ENCODE measurements at places on chromosomes 16 and 17. TPM values are rescaled to one million over a fixed set of nuclear protein-coding genes. Genes with fewer than 3 reads are reported as not detected.

QPRT gene
- total RNA-seq = 30.1 TPM

GCGR gene
- total RNA-seq = not detected

DNA sequence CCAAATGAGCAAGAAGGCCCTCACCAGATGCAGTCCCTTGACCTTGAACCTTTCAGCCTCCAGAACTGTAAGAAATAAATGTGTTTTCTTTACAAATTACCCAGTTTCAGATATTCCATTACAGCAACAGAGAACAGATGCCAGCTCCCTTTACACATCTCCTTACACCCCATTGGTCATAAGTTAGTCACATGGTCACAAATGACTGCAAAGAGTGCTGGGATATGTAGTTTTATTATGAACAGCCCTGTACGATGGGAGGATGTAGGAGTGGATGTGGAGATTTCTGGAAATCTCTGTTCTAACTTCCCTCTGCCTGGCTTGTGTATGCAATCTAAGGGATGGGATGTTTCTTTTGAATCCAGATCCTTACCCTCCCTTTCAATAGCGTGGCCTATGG, 13.3 kb upstream of the RPL38 start:
- H3K27ac ChIP-seq = no peak overlapping the region
- no peak for DNase-seq
- peaks cover 2% of the 10 kb centered on the region for H3K4me1 ChIP-seq
- peaks cover 20% of the 10 kb centered on the region for H3K27me3 ChIP-seq
- no peaks in the 10 kb centered on the region for H3K36me3 ChIP-seq

- no peaks in the 10 kb centered on the region for H3K36me3 ChIP-seq
- peak overlapping the region; percentile 26 for H3K4me3 ChIP-seq
- DNase-seq = no peak
- no peaks in the 10 kb centered on the region for H3K27me3 ChIP-seq
- peak overlapping the region; percentile 94 for H3K27ac ChIP-seq
Measured at GRCh38 chr16:68823401-68824135, 19.8 kb upstream of the TANGO6 start.

DNA sequence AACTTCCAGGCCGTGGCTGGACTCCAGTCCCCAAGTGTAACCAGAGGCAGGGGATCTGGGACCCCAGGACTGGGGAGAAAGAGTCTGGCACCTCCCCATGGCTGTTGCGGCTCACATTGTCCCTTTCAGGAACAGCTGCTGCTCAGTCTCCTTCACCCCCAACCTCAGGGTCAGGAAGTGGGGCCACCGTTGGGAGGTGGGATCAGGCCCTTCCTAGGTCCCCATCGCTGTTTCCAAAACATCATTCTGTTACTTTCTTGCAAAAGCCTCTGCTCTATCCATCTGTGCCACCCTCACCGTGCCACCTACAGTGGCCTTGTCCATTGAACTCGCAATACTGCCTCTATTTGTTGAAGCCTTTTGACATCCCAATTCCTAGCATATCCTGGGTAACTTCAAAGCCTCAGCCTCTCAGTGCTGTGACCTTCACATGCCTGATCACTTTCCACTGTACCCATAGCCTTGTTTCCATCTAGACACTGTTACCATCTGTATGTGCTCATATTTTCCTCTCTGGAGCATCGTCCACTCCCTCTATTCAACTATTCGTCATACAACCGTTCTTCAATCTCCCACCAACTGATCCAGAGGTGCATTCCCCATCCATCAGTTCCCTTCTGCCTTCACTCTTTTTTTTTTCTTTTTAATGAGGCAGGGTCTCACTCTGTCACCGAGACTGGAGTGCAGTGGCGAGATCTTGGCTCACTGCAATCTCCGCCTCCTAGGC, 15.0 kb upstream of the SRCIN1 start:
- H3K4me3 ChIP-seq = no peak overlapping the region
- H3K4me1 ChIP-seq = no peaks in the 10 kb centered on the region
- no peaks in the 10 kb centered on the region for H3K36me3 ChIP-seq
- H3K27me3 ChIP-seq = peaks cover 65% of the 10 kb centered on the region
- H3K27ac ChIP-seq = no peak overlapping the region

DNA sequence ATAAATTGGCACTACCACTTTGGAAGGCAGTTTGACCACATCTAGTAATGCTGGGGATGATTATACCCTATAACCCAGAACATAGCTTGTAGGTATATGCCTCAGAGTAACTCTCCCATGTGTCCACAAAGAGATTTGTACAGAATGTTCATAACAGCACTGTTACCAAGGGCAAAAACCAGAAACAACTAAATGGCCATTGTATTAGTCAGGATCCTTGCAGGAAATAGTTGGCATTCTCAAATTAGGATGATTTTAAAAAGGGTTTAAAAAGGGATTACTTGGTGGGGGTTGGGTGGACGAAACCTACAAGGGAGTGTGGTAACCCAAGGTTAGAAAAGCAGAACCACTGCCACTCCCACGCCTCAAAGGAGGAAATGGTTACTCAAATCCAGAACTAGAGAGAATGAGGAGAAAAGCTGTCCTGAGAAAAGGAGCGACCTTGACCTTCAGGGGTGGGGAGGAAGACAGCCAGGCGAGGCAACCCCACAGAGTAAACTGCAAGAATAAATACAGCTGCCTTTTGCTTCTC, 2.1 kb downstream of the CPPED1 start:
- peaks cover 65% of the 10 kb centered on the region for H3K4me1 ChIP-seq
- H3K4me3 ChIP-seq = peak overlapping the region; percentile 83
- no peak for DNase-seq
- H3K36me3 ChIP-seq = no peaks in the 10 kb centered on the region
- no peaks in the 10 kb centered on the region for H3K27me3 ChIP-seq

- peaks cover 26% of the 10 kb centered on the region for H3K4me1 ChIP-seq
- peak overlapping the region; percentile 98 for H3K4me3 ChIP-seq
- DNase-seq = no peak
- H3K36me3 ChIP-seq = peaks cover 18% of the 10 kb centered on the region
Measured at GRCh38 chr16:31074814-31075183, 577 bp downstream of the ZNF646 start.

DNA sequence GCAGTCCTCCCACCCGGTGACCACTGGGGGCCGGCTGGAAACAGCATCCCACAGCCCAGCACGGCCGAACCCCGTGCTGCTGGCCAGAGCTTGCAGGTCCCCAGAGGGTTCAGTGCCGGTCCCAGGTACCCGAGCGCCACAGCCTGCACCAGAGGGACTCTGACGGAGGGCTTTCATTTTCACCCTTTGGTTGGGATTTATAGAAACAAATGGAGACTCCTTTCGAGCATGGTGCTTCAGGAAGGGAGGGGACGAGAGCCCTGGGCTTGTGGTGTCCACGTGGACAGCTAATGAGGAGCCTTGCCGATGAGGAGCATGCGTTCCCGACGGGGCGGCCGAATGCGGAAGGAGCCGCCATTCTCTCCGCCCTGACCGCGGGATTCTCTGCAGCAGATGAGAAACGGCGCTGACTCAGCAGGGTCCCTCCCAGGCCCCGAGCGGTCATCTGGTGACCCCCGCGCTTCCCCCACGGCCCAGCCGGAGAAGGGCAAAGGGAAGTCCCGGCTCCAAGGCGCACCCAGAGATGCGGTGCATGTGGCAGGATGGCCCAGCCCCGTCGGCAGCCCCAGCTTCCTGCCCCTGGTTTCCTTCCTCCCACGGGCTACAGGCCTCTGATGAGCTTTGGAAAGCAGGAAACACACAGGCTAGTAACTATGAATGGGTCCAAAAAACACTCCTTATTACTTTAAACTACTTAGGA, 9.8 kb downstream of the SLC38A10 start:
- peaks cover 16% of the 10 kb centered on the region for H3K4me1 ChIP-seq
- DNase-seq = no peak
- no peaks in the 10 kb centered on the region for H3K27me3 ChIP-seq
- peak overlapping the region; percentile 50 for H3K4me3 ChIP-seq
- peak overlapping the region; percentile 80 for H3K27ac ChIP-seq

DNA sequence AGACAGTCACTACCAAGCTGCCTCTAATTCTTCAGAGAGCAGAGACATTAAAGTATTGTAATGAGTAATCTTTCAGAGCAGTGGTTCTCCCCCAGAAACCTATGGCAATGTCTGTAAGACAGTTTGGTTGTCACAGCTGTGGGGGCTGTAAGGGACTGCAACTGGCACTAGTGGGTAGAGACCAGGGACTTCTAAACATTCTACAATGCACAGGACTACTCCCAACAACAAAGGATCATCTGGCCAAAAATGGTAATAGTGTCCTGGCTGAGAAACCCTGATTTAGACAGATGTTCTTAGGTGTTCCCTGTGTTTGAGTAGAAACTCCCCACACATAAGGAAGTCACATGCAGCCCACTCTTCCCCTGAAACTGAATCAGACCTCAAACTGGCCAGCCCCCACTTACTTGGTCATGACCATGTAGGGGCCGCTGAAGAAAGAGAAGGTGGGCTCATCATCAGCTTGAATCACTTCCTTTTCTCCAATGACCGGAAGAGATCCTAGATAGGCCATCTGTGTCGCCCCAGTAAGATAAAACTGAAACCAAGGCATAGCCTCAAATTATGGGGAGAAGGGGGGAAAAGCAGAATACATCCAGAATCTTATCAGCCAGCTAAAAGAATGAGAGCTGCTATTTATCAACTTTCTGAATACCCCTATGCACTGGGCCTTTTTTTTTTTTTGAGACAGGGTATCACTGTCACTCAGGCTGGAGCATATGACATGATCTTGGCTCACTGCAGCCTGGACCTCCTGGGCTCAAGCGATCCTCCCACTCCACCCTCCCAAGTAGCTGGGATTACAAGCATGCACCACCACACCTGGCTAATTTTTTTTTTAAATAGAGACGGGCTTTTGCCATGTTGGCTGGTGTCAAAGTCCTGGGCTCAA, 75.8 kb downstream of the TEX14 start:
- H3K4me3 ChIP-seq = no peak overlapping the region
- no peak overlapping the region for H3K27ac ChIP-seq
- peaks cover 3% of the 10 kb centered on the region for H3K27me3 ChIP-seq
- DNase-seq = no peak

GRCh38 chr17:76353004-76353598, 615 bp downstream of the PRPSAP1 start:
- H3K4me3 ChIP-seq = peak overlapping the region; percentile 93
- DNase-seq = no peak
- H3K36me3 ChIP-seq = no peaks in the 10 kb centered on the region
- peaks cover 29% of the 10 kb centered on the region for H3K4me1 ChIP-seq
- peak overlapping the region; percentile 88 for H3K27ac ChIP-seq

All from osteocyte (in vitro differentiated cells).